GM13977 (cell line): ENCODE measurements at places on chromosomes 13 and 19.

GRCh38 chr13:21674490-21675009, 3.7 kb downstream of the FGF9 start:
- DNase-seq = peak; percentile 63

- DNase-seq = no peak
Measured at GRCh38 chr13:32205431-32206096, 109.6 kb downstream of the ZAR1L start.

- DNase-seq = no peak
Measured at GRCh38 chr13:35848336-35849255, 282.6 kb downstream of the DCLK1 start.

DNA sequence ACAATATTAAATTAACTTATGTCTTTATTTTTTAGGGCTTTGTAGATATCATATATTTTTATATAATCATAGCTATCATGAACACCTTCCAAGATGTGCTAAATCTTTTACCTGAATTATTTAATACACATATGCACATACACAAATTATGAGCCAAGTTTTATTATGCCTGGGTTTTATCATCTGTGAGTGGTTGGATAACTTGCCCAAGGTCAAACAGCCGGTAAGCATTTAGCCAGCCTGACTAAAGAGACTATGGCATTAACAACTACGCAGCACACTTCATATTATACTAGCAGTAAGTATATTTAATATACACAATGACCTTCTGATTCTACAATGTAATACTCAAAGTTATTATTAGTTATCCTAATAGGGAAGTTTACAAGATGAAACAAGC, 132.7 kb downstream of the FREM2 start:
- DNase-seq = no peak

- no peak for DNase-seq
Measured at GRCh38 chr13:86581706-86582105, 782.5 kb upstream of the SLITRK6 start.

DNA sequence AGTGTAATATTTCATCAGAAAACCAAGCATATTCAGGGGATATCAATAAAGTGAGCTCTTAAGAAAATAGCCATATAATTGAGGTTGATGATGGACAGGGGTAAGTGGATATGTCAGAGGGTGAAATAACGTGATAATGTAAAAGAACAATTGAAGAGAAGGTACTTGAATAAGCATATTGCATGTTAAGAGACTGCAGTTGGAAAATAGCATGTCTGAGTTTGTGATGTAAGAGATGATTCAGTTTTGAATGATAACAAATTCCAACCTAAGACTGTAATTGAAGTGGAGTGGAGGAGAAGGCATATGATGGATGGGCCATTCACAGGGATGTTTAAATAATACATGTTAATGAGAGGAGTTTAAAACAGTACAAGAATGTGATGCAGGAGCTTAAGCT, 1633.5 kb downstream of the SLITRK1 start:
- no peak for DNase-seq

- DNase-seq = no peak
Measured at GRCh38 chr19:13717194-13717643, 47.1 kb upstream of the MRI1 start.

DNA sequence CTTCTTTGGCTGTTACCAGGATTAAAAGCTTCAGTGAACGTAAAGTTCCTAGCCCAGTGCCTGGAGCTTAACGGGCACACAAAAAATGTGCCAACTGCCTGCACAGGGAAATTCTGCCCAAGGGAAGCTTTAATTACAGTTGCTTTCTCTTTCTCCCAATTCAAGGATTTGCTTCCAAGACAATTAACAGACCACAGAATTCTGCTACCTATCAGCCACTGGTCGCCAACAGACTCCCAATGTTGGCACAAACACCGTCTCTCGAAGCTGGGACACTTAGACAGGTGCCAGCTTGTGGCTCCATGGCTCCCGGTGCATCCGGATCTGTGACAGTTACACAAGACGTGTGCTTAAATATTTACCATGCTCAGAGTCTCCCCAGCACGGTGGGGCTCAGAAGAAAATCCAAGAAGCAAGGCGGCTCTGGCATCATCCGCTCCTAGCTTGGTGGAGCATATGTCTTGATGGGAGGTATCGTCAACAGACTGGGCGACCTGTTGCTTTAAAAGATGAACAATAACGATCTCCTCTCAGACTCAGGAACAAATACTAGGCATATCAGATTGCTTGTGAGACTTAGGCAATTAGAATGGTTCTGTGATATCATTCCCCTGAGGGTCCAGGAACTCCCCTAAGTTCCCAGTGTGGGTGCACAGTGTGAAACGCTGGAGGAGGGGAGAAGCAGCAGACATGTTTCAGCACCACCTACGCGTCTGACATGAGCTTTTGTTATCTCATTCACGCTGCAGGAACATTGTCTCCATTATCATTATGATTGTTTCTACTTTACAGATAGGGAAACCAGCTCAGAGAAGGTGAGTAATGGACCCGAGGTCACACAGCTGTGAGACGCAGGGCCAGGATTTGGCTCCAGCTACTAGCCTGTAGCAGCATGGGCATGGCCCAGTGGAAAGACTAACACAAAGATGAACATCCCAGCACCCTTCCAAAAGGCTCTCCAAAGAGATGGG, 61.6 kb downstream of the ALOX5AP start:
- DNase-seq = peak; percentile 63

DNA sequence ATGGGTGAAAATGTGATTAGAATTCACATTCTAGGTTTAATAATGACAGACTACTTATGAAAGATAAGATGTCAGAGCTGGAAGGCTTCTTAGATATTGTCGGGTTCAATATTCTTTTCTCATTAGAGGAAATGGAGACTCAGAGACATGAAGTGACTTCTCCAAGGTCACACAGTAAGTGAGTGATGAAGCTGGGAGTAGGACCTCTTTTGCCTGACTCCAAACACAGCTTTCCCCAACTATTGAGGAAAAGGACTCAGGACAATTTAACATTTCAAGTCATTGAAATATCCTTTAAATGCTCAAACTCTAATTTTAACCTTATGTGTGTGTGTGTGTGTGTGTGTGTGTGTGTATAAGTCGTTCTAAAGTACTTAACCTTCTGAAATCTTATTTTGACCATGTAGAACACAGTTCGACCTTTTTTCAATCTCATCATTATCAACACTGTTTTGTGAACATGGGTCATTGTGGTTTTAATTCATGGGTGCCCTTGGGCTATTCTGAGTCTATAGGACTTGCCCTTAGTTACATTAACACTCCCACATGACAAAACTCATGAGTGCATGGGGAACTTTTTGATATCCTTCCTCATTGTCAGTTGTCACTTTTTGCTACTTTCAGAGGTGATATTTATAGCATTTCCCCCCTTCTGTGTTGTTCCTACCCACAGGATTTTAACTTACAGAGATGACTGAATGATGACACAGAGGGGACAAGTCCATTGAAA, 53.0 kb downstream of the LRCH1 start:
- peak; percentile 30 for DNase-seq

DNA sequence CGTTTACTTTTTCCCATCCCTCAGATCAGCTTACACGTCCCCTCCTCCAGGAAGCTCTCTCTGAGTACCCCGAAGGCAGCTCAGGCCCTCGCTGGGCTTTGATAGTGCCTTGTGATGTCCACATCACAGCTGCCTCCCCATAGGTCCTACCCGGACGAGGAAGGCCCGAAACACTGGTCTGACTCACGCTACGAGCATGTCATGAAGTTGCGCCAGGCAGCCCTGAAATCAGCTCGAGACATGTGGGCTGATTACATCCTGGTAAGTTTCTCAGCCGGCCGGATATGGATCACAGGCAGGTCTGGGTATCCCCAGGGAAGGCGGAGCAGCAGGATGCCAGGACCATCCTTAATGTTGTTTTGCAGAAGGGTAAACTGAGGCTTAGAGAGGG, 4.8 kb downstream of the COLGALT1 start:
- no peak for DNase-seq

DNA sequence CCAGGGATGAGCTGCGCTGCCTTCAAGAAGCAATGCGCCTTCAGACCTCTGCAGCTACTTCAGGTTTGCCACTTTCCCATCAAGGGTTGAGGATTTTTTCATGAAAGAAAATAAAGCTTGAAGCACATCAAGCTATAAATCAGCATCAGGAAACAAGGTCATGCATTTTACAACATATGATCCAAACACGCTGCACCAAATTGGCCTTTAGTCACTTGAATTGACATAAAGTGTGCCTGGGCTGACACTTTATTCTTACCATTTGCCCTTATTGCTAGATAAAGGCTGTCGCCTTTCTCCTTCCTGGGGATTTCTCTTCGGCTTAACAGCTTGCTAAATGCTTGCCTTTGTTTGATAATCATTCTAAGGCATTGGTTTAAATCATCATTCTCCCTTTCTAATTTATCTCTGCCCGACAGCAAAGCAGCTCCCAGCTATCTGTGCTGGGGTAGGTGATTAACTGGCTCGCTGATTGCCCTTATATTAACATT, 87.7 kb downstream of the LHFPL6 start:
- DNase-seq = no peak

DNA sequence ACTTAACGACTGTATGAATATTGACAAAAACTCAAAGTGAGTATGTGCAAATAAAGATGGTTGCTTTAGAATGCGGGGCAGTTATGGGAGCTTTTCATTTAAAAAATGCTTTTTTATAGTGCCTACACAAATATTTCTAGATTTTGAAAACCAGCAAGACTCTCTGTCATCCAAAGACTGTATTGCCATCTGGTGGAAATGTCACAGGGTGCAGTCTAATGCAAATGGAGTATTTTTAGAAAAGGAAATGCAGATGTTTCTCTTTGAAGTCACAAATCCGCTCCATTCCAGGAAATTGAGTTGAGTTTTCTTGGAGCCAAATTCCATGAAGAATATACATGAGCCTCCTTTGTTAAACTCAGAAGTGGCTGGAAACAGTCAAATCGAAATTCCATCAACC, 2.3 kb upstream of the C1QTNF9B start:
- DNase-seq = no peak

- DNase-seq = no peak
Measured at GRCh38 chr13:109166804-109167203, 537.4 kb downstream of the MYO16 start.

- no peak for DNase-seq
Measured at GRCh38 chr13:54928071-54928470, 1899.5 kb downstream of the OLFM4 start.

GRCh38 chr13:44147233-44147632, 226.4 kb upstream of the SERP2 start:
- no peak for DNase-seq

- no peak for DNase-seq
Measured at GRCh38 chr19:16599655-16600346, 27.6 kb upstream of the SLC35E1 start.

- DNase-seq = no peak
Measured at GRCh38 chr13:22210134-22210930, 539.5 kb downstream of the FGF9 start.

GRCh38 chr19:19558636-19559035, 20.6 kb downstream of the CILP2 start:
- no peak for DNase-seq

GRCh38 chr19:8500158-8500557, 2.3 kb downstream of the PRAM1 start:
- DNase-seq = no peak

DNA sequence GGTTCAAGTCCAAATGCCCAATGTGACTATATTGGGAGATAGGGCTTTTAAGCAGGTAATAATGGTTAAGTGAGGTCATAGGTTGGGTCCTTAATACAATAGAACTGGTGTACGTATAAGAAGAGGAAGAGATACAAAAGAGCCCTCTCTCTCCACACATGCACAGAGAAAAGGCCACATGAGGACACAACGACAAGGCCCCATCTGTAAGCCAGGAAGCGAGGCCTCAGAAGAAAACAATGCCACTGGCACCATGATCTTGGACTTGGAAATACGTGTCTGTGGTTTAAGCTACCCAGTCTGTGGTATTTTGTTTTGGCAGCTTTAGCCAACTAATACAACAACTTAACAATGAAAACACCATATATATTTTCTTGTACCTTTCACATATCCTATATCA, 23.4 kb upstream of the RFC3 start:
- no peak for DNase-seq

- DNase-seq = peak; percentile 40
Measured at GRCh38 chr13:30442926-30443325, 20.6 kb downstream of the UBE2L5 start.

DNA sequence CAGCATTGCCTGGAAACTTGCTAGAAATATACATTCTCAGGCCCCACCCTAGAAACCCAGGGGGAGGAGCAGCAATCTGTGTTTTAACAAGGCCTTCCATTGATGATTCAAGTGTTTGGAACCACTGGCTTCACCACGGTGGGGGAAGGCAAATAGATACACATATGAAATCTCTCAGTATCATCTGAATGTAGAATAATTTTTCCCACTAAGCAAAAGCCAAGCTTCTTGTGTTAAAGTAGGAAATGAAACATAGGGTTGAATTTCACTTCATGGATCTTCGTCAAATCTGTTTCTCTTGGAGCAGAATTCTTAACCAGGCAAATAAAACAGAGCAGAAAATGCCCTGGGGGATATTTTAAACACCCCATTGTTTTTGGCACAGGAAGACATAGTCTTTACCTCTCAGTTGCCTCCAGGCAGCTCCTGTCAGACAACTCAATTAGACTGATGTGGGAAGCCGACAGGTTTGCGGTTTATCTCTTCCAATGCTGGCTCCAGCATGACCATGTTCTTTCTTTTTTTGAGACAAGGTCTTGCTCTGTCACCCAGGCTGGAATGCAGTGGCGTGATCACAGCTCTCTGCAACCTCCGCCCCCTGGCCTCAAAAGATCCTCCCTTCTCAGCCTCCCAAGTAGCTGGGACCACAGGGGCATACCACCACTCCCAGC, 213.0 kb downstream of the FOXO1 start:
- DNase-seq = no peak

- DNase-seq = no peak
Measured at GRCh38 chr13:75432045-75432444, 49.9 kb downstream of the TBC1D4 start.

DNA sequence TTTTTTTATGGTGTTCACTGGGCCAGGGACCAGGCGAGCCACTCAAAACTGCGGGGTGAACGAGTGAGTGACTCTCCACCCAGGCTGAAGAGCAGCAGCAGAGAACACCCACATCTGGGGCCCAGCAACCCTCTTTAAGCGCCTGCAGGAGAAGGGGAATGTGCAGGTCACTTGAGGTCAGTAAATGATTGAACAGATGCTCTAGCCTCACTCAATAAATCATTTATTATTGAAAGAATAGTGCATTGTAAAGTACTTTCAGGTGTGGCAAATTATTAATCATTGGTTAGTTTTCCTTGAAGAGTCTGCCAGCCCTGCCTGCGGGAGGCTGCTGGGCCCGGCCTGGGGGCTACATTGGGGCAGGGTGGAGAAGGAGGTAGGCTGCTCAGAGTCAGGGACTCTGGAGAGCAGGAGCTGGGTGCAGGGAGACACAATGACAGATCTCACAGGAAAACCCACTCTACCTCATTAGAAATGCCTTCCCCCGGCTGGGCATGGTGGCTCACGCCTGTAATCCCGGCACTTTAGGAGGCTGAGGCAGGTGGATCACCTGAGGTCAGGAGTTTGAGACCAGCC, 42.5 kb downstream of the ABCC4 start:
- no peak for DNase-seq

- no peak for DNase-seq
Measured at GRCh38 chr19:4134351-4134750, 10.4 kb upstream of the MAP2K2 start.

DNA sequence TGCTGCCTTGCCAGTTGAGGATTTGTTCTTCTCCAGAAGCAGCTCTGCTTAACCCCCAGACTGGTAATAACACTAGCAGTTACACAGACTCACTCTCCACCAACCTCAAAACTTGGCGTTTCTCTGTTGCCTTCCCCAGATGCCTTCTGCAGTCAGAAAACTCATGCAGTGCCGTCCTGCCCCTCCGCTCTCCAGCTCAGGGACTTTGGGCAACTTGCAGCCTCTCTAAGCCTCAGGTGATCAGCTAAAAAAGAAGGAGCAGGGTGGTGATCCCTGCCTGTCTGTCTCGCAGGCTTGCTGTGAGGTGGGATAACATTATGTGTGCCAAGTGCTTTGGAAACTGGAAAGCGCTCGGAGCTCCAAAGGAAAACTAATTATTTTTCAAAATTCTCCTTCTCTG, 391.6 kb downstream of the HS6ST3 start:
- no peak for DNase-seq
